ENCODE measurements at places on chromosomes 3 and 15.

- peak; percentile 17 for DNase-seq
These were observed 1.2 kb downstream of the IFT122 start for GRCh38 chr3:129441215-129441614.

DNA sequence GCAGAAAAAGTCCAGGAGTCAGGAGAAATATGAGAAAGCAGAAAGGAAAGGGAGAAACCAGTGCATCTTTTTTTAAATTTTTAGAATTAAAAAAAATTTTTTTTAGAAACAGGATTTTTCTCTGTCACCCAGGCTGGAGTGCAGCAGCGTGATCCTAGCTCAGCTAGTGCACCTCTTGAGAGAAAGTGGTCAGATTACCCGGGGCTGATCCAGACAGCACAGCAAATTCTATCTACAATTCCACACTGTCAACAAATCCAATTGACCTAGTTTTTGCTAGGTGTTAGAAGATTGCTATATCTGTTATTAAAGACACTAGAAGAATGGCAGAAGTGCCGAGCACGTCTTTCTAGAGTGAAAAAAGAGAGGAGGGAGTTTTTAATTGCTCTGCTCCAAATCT is 117.3 kb downstream of the RFTN1 start:
- DNase-seq: no peak

- DNase-seq: no peak
These were observed 35.9 kb upstream of the TFRC start for GRCh38 chr3:196117809-196118208.

GRCh38 chr3:47273564-47273963 is 9.0 kb downstream of the KIF9 start:
- DNase-seq: no peak

DNA sequence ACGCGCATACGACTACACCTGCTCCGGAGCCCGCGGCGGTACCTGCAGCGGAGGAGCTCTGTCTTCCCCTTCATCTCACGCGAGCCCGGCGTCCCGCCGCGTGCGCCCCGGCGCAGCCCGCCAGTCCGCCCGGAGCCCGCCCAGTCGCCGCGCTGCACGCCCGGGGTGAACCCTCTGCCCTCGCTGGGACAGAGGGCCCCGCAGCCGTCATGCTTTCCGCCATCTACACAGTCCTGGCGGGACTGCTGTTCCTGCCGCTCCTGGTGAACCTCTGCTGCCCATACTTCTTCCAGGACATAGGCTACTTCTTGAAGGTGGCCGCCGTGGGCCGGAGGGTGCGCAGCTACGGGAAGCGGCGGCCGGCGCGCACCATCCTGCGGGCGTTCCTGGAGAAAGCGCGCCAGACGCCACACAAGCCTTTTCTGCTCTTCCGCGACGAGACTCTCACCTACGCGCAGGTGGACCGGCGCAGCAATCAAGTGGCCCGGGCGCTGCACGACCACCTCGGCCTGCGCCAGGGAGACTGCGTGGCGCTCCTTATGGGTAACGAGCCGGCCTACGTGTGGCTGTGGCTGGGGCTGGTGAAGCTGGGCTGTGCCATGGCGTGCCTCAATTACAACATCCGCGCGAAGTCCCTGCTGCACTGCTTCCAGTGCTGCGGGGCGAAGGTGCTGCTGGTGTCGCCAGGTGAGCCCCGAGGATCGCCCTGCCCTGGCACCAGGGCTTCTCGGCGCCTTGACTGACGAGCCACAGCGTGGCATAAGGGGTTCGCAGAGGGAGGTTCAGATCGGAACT is 420 bp downstream of the SLC27A2 start:
- peak; percentile 21 for DNase-seq
